CD14-positive monocyte (primary cell): ENCODE measurements at places on chromosomes 4 and X.
A peak's percentile ranks its signal among the peaks of the same experiment; 100 is the strongest.

DNA sequence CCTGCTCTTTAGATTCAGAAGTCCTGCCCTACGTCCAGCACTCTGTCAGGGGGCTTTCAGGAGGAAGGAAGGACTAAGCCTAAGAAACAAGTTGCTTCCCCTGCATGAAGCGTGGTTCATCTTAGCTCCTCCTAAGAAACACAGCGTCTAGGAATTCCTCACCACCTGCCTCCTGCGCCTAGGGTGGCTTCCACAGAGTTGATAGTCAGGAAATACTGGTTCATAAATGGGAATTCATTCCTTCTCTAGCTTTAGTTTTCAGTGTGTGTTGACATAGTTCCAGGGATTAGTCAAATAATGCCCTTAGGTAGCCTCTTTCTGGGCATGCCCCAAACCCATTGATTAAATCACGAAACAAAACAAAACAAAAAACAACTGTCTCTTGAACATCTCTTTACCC is 1.7 kb upstream of the MXRA5 start:
- no peak for DNase-seq

DNA sequence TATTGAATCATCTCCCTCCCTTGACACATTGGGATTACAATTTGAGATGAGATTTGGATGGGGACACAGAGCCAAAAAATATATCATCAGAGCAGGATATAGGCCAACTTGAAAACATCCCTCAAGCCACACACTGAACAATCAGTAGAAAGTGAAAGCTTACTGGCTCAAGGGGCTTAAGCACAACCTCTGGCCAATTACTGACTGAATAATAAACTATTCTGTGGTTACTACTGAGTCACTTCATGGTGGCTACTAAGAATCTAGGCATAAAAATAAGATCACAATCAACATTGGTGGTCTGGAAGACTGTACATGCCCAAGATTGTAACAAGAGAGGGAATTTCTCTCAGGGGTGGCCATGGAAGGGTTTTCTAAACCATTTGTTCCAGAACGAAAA is 27.4 kb upstream of the GPR174 start:
- no peak for DNase-seq

DNA sequence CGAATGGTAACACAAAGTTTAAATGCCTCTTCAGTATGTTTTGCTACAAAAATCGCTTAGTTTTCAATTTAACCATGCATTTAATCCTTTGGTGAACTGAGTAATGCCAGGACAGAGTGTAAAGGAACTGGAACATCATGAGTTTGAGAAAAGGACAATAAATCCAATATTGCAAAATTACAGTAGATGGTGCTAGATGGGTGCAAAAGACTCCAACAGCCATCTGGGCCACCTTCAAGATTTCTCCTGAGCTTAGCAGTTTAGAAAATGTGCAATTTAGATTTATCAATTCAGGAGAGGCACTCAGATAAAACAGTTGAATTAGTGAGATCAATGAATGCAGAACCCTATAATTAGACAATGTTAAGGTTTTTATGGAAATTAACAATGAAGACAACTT is 33.2 kb upstream of the MID1IP1 start:
- DNase-seq: peak; percentile 6

GRCh38 chr4:114986133-114986532 is 127.3 kb downstream of the NDST4 start:
- no peak for DNase-seq

GRCh38 chr4:146029939-146030710 is 91.5 kb upstream of the ZNF827 start:
- DNase-seq: no peak

- no peak for DNase-seq
Observed at GRCh38 chrX:135384161-135384836, 37.4 kb upstream of the SMIM10L2A start.

GRCh38 chr4:56927196-56927595 is 19.5 kb downstream of the REST start:
- no peak for DNase-seq

DNA sequence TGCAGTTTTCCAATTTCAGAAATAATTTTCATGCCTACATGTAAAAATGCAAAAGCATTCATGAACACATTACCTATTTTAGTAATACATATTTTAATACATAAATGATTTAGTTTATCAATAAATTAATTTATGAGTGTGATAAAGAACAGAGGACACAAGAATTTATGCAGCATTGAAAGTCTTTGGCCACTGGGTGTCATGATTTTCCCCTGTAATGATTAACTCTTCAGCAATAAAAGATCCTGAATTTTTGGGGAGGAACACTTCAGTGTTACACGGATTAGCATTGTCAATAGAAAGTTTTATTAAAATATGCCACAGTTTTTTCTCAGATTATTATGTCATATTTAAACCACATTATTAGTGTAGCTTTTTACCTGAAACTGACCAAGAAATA is 8.6 kb upstream of the VCX2 start:
- no peak for DNase-seq

DNA sequence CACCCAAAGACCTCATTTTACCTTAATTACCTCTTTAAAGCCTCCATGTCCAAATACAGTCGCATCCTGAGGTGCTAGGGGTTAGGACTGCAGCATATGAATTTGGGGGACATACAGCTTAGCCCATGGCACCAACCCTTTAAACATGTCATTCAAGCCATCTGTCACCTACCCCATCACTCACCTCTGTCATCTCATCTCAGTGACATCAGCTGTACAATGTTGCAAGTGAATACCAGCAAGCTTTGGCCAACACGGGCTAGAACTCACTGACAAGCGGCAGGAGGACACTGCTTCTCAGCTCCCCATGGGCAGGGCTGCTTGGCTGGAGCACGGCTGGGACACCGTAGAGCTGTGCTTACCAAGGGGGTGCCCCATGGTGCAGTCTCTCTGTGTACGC is 107.5 kb downstream of the STK32B start:
- no peak for DNase-seq

DNA sequence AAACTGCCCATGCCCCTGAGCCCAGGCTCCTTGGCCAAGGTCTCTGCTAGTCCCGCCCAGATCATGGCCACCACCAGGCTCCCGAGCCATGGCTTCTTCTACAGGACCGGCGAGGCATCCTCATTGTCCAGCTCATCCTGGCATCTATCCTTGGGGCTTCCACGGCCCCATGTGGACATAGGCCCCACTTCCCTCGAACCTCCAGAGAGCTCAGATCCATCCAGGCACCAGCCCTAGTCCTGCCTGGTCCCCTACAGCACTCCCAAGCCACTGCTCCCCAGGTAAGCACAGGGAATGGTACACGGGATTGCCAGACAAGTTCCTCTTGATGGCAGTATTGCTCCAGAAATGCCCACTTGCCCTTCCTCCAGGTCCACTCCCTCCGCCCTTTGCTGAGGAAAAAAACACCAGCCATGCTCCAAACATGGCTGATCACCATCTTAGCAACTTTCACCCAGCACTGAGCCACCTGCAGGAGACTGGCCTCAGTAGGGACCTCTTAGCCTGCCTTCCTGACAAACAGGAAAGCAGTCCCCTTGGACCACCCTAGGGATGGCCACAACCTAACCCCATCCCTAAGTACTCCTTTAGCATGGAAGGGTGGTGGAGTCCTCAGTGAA is 272.1 kb upstream of the AGTR2 start:
- DNase-seq: no peak

DNA sequence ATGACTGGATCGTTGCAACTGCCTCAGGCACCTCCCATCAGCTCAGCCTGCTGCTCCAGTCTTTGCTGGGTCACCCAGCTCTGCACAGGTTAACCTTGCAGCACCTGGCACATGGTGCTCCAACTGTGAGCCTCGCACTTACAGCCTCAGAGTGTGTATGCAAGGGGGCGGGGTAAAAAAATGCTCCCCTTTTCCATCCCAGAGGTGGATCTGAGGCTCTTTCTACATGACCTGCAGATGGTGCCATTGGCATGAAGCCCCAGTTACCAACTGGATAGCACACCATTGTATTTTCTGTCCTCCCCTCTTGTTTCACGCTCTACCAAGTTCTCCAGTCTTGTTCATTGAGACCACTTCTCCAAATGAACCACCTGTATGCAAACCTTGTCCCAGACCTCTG is 46.2 kb upstream of the TRPC3 start:
- DNase-seq: no peak

DNA sequence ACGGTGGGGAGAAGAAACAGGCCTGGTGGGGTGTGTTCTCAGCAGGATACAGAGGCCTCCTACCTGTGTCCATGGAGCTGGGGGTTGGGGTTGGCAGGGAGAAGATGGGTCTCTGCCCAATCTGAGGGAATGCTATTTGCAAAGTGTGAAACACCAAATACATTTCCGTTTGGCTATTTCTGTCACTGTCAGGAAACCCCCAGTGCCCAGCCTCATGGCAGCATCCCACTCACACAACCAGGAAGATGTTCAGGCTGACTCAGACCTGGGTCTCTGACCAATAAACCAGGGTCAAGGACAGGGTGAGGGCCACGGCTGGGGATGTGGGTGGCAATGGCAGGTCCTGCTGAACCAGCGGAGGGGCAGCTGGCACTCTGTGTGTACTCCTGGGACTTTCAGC is 41.3 kb downstream of the BCOR start:
- DNase-seq: no peak

- peak; percentile 97 for DNase-seq
Observed at GRCh38 chr4:168503652-168504362, 7.0 kb downstream of the PALLD start.

DNA sequence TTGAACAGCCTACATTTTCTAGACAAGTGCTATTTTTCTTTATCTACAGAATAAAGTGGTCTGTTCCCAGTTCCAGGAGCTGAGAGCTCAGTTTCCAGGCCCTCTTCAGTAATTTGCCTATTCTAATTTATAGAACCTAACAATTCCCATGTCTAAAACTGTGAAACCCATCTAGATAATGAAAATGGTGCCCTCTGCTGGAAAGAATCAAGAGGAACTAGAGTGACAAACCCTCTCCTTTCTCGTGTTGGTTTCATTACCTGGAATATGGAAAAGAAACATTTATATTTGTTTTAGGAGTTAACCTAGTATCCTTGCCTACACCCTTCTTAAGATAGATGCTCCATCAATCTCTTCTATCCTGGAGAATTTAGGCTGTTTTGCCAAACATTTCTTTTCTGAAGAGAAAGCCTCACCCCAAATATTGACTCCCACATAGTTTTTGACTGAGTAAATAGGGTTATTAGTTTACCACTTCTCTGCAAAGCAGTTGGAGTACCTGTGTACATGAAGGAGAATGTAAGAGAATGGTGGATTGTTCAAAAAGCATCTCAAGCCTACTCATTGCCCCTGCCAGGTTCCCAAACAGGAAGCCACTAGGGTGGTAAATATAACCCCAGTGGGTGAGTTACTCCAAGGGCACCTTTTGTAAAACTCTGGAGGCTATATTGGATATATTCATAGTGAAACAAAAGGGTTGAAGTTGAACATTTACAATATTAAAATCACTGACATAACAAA is 121.6 kb downstream of the RASL11B start:
- peak; percentile 22 for DNase-seq
